ENCODE measurements at places on chromosomes 12 and 14.

- no peak for DNase-seq
These were observed 391.8 kb upstream of the PRICKLE1 start for GRCh38 chr12:42981379-42981778.

DNA sequence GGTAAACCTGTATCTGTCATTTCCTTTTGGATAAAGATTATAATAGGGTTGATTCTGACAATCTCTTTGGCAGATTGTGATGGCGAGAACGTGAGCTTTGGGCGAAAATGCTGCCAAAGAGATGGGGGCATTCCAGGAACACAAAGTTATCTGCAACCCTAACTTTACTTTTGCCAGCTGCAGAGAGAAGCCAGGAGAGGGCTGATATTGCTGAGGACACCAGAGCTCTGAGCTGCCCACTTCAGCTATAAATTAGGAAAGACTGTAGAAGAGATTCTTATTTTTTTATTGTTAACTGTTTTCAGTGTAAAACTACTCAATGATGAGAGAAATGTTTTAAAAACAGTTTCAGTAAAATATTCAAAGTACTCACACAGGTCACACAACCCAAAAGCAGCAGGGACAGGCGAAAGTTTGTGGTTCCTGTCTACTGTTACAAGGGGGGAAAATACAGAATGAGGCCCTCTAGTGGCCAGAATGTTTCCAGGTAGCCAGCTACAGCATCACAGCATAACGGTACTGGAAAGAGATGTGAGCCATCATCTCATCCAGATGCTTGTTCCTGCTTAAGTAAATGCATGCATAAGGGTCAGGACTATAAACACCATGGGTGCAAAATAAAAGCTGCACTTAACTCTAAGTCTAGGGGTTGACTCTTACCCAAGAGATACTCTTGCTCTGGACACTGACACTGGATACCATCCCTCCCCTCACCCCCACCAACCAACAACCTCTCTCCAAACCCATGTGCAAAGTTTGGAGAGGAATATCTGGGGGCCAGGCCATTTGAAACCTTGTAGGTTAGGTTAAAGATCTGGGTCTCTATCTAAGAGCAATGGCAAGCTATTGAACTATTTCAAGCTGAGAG lies 498.4 kb downstream of the RMST start:
- DNase-seq = no peak

GRCh38 chr12:104055686-104056388 lies 5.8 kb upstream of the GLT8D2 start:
- no peak for DNase-seq

DNA sequence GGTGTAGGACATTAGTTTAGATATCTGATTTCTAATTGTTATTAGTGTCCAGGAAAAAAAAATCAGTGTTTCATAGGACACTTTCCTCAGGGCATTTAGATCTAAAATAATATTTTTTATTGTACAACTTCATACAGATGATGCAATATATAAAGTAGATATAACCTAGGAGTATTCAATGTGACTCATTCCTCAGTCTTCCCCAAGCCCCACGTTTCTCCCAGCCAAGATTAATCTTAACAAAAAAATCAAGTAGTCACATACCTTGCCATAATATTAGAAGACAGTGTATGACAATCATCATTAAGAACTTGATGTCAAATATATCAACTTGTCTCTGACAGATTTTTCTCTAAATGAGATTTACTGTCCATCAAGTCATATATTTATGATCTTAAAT lies 37.1 kb downstream of the PPFIA2 start:
- no peak for DNase-seq

DNA sequence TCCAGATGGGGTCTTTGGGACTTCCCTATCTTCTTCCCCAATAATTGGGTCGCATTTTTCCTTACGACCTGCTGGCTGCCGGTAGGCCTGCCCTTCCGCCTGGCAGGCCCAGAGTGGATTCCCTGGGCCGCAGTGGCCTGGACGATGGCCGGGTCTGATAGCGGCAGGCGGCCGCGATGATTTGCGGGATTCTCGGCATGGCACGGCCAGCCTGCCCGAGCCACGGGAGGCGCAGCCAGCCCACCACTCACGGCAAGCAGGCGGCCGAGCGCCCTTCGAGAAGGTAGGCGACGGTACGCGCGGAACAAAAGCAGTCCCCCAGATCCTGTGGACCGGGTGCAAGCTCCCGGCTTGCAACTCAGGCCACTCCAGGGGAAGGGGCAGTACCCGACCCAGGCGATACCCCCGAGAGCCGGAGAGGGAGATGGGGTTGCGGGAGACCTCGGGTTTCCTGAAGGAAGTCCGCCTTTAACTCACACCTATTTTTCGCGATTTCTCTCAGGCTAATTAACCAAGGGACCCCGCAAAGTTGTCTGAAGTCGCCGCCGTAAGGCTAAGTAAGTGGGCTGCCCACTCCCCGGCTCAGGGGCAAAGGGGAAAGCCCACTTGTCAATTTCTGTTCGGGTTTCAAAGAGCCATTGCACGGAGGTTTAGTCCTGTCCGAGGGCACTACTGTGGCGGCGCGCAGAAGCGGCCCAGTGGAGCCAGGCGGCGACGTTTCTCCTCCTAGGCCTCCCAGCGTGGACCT lies 1.4 kb upstream of the GSC start:
- DNase-seq = no peak

- no peak for DNase-seq
These were observed 211.6 kb upstream of the IGF1 start for GRCh38 chr12:102691773-102692555.

GRCh38 chr14:35534873-35535482 lies 1.0 kb downstream of the INSM2 start:
- peak; percentile 47 for DNase-seq

- DNase-seq = no peak
These were observed 3.8 kb downstream of the AKAP3 start for GRCh38 chr12:4645023-4645422.

DNA sequence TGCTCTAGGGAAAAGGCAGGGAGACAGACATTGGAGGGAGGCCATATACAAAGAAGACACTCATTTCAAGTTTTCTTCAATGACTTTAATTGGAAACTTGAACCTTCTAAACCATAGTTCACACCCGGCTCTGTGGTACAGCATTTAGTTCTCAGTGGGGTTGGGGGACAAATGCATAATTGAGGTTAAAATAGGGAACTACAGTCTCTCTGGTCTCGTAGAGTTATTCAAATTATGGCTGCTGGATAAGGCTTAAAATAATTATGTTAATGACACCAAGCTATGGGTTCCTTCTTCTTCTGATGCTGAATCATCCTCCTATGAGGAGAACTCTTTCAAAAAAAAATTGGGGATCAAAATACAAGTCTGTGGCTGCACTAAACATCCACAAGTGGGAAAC lies 3.8 kb upstream of the RPAP3 start:
- no peak for DNase-seq

GRCh38 chr14:77897374-77897773 lies 97.5 kb downstream of the ADCK1 start:
- no peak for DNase-seq

DNA sequence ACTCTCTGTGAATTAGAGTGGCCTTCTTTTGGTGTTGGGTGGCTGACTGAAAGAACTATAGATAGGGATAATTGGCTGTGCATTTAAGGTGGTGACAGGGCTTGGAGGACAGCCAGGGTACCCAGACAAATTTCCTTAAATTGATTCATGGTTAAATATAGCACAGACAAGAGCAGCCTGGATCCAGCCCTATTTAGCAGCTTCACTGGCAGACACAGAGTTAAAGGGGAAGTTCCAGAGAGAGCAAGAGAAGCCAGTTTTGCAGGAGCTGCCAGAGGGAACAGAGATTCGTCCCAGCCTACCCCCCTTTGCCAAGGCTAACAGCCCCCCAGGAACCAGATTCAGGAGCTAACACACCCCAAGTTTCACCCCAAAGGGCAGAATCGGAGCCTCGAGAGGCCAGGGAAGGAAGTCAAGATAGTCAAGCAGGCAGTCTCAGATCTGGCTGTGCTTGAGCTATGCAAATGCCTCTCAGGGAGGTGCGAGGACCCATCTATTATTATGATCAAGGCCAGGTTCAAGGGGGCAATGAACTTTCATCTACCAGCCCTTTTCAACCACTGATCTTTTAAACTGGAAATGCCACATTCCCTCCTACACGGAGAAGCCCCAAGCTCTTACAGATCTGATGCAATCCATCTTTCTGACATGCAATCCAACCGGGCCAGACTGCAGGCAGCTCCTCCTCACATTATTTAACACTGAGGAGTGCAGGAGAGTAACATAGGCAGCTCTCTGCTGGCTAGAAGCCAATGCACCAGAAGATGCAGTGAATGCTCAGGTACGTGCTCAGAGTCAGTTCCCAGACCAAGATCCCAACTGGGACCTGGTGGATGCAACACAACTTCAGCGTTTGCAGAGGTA lies 58.2 kb downstream of the DHRS2 start:
- no peak for DNase-seq

DNA sequence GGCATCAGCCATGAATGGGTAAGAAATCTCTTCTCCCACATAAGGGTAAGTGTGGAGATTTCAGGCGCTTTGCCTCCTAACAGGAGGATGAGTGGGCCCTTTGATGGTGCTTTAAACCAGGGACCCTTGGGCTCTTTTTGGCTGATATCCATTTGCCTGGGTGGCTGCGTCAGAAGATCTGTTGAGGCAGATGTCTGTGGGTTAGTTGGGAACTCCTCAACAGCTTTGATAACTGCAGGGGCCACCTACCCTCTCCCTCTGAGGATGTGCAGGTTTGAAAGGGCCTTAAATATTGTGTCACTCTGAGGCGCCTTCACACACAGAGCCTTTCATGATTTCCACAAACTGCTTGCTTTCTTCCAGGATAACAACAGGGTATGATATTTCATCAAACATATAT lies 210.7 kb downstream of the PPM1H start:
- DNase-seq = no peak

GRCh38 chr12:28425526-28425925 lies 235.3 kb downstream of the CCDC91 start:
- no peak for DNase-seq

DNA sequence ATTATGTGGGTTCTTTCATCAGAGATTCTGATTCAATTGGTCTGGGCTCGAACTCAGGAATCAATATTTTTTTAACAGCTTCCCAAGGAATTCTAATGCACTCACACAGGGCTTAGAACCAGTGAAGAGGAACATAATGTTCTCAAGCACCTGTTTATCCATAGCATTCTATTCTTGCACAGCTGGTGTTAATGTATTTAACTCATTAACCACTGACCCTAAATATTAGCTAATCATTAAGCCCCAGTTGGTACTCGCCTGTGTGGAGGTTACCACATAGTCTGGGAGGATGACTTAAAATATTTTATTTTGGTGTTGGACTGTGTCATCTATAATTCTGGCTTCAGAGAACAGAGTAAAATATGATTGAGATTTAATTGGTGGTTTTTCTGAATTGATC lies 45.3 kb downstream of the LRP6 start:
- DNase-seq = no peak

- no peak for DNase-seq
These were observed 15.1 kb downstream of the FAIM2 start for GRCh38 chr12:49888461-49889151.

DNA sequence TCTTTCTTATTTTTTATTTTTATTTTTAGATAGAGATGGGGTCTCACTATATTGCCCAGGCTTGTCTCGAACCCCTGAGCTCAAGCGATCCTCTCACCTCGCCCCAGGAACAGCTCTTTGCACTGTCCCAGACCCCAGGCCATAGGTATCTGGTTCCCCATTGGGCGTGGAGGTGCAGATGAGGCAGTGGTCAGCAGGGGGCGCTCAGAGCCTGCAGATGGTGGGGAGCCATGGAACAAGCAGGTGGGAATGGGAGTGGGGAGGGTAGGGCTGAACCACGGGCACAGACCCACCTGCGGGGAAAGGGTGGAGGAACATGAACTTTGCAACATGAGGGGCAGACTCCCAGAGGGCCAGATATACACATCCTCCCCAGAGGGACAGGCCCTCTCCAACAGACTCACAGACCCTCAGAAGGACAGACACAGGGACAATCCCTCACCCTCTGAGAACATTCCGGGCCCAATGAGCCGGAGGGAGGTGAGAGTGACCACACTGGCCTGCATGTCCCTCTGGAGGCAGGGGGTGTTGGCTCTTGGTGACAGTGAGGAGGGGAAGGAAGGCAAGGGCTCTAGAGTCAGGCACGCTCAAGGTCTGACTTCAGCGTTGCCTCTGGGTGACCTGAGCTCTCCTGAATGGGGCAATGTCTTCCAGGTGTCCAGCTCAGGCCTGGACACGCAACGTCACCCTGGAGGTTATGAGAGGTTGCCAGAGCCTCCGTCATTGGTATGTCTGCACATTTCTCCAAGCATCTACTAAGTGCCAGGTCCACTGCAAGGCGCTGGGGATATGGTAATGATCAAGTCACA lies 34.9 kb downstream of the KRT80 start:
- DNase-seq = peak; percentile 56

GRCh38 chr14:89435492-89435891 lies 18.5 kb upstream of the FOXN3 start:
- no peak for DNase-seq

DNA sequence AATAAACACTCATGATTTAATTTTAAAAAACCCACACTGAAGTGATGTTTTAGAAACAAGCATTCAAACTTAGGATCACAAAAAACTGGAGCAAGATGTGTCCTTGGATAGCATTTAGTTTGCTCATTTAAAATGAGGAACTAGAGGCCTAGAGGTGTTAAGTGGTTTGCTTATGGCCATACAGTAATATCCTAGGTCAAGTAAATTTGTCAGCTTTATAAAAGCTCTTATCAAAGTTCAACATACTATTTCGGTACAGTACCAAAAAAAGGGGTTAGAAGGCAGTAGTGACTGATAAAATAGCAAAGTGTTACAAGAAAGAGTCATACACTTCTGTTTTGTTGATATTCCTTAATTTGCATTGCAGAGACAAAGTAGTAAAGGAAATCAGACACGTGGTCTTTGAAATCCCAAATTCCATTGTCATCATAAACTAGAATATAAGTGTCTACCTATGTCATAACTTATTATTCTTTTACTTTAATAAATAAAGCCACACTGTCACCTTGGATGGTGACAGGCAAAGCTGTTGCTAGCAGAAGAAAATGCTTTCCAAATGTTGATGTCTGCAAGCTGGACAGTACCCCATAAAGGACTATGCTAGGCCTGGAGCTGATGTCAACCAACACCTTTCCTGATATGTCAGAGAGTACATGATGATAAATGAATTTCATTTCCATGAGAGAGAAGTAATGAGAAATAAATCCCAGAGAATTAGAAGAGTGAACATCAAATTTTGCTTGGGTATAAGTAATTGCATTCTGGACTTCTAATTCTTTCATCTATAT lies 17.6 kb upstream of the SRP54 start:
- DNase-seq = no peak

DNA sequence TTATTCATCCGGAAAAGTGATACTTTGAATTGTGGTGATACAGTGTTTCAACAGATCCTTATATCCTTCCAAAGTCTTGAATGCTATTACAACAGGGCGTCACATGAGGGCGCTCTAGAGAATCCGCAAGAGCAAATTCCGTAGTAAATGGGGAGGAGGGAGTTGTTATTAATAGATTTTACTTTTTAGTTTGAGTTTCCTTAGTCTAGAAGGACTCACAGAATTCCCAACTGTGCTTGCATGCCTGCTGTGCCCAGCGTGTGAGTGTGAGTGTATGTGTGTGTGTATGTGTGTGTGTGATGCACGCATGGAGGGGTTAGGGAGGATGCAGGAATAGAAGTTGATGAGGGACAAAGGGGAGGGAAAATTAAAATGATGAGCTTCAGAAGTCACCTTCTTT lies 375.3 kb downstream of the C12orf75 start:
- no peak for DNase-seq

- no peak for DNase-seq
These were observed 57.0 kb downstream of the ZFP36L1 start for GRCh38 chr14:68735856-68736255.
